ENCODE measurements at places on chromosomes 13 and 19. TPM values are rescaled to one million over a fixed set of nuclear protein-coding genes. Genes with fewer than 3 reads are reported as not detected.

Gene SIGLEC14
- 0.57 TPM for total RNA-seq

Gene SCN1B
- total RNA-seq = 1.2 TPM

Gene ZNF560
- total RNA-seq = 0.33 TPM

DNA sequence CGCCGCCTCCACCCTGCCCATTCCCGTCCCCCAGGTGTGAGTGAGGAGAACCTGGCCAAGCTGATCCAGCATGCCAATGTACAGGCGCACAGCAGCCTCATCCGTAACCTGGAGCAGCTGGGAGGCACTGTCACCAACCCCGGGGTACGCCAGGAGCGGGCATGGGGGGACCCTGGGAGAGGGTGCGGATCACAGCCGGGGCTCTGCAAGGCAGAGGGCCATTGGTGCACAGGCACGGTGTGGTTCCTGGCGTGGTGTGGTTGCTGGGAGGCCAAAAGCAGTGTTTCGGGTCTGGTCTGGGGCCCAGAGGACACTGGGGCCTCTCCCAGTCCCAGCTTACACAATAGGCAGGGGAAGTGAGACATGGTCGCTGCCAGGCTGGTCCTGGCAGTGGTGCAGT lies 8.3 kb downstream of the STXBP2 start:
- H3K27ac ChIP-seq = no peak overlapping the region
- no peak for DNase-seq
- H3K4me1 ChIP-seq = peaks cover under 1% of the 10 kb centered on the region
- H3K27me3 ChIP-seq = peaks cover 2% of the 10 kb centered on the region
- H3K4me3 ChIP-seq = no peak overlapping the region

Gene ATXN8OS
- not detected for total RNA-seq

DNA sequence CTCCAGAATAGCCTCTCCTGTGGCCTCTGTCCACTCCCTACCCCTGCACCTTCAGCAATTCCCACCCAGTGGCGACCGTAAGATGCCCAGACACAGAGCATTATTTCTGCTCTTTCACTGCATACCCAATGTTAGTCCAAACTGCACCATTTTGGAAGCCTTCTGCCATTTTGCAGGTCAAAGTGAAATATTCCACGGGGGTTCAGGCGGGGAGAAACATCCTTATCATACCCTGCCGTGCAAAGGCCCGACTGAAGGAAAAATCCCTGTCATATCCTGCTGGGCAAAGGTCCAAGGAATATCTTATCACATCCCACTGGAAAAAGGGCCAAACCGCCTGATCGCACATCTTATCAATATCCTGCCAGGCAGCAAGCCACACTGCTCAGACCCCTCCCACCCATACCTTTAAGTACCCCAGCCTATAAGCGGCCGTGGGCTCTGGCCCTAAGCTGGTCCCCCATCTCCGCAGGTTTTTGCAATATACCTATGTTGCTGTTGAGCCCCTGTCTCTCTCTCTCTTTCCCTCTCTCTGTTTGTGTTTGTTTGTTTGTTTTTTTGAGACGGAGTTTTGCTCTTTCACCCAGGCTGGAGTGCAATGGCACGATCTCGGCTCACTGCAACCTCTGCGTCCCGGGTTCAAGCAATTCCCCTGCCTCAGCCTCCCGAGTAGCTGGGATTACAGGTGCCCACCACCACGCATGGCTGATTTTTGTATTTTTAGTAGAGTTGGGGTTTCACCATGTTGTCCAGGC lies 18.2 kb downstream of the CLEC11A start:
- H3K27me3 ChIP-seq = peaks cover 14% of the 10 kb centered on the region
- H3K27ac ChIP-seq = no peak overlapping the region
- DNase-seq = no peak
- H3K4me1 ChIP-seq = no peaks in the 10 kb centered on the region
- H3K36me3 ChIP-seq = no peaks in the 10 kb centered on the region

- peak within 1 kb of the TSS; percentile 78 for H3K4me3 ChIP-seq
- H3K4me1 ChIP-seq = peaks cover 14% of the 10 kb centered on the region
- peak; percentile 30 for DNase-seq
- peaks cover 37% of the 10 kb centered on the region for H3K27me3 ChIP-seq
These were observed at the start of gene STARD13 for GRCh38 chr13:33285420-33286124. TSS of gene STARD13 (minus strand) at chr13:33285755. CDS start at chr13:33285638, 117 bp downstream.

Gene CDADC1
- 17.6 TPM for total RNA-seq

DNA sequence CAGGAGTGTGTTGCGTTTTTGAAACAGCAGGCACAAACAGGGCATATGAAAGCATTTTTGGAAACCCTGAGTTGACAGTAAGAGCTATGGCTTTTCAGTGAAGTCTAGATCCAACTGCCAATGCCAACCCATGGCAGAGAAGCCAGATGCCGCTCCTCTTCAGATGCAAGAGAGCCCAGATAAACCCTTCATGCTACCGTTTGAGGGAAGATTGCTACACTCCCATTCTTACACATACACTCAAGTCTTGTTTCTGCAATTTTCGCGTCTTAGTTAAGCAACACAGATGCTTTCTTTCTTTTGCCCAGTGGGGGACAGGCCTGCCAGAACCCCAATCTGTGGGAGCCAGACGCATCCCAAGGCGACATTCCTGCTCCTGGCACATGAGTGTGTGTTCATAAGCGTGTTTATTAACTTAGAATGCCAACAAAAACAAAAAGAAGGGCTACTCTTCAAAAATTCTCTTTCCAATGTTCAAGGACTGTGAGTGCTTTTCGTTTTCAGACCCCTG lies 10.4 kb downstream of the BORCS8 start:
- no peak for DNase-seq
- peaks cover 6% of the 10 kb centered on the region for H3K4me1 ChIP-seq
- H3K4me3 ChIP-seq = no peak overlapping the region
- no peaks in the 10 kb centered on the region for H3K27me3 ChIP-seq
- H3K36me3 ChIP-seq = peaks cover 21% of the 10 kb centered on the region

DNA sequence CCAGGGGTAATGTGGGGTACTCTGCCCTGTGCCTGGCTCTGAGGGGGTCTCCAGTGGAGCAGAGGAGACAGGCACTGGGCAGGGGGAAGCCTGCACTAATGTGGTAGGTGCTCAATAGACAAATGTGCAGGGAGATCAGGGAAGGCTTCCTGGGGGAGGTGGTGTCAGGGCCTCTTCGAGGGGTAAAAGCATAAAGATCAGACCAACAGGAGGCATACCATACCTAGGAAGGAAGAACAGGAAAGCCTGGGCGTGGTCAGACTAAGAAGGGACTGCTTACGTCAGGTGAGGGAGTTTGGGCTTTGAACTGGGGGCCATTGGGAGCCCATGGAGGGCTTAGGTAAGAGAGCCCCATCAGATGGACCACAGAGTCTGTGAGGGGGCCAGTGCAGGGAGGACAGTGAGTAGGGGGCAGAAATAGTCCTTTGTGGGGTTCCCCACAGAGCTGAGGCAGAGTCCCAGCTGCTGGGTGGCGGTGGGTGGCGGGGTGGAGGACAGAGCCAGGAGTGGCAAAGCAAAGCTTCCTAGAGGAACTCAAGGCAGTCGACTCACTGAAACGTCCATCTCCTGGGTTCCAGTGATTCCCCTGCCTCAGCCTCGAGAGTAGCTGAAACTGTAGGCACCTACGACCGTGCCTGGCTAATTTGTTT lies 8.8 kb downstream of the PRR36 start:
- peak overlapping the region; percentile 0 for H3K4me3 ChIP-seq
- peaks cover 14% of the 10 kb centered on the region for H3K4me1 ChIP-seq
- H3K36me3 ChIP-seq = no peaks in the 10 kb centered on the region

DNA sequence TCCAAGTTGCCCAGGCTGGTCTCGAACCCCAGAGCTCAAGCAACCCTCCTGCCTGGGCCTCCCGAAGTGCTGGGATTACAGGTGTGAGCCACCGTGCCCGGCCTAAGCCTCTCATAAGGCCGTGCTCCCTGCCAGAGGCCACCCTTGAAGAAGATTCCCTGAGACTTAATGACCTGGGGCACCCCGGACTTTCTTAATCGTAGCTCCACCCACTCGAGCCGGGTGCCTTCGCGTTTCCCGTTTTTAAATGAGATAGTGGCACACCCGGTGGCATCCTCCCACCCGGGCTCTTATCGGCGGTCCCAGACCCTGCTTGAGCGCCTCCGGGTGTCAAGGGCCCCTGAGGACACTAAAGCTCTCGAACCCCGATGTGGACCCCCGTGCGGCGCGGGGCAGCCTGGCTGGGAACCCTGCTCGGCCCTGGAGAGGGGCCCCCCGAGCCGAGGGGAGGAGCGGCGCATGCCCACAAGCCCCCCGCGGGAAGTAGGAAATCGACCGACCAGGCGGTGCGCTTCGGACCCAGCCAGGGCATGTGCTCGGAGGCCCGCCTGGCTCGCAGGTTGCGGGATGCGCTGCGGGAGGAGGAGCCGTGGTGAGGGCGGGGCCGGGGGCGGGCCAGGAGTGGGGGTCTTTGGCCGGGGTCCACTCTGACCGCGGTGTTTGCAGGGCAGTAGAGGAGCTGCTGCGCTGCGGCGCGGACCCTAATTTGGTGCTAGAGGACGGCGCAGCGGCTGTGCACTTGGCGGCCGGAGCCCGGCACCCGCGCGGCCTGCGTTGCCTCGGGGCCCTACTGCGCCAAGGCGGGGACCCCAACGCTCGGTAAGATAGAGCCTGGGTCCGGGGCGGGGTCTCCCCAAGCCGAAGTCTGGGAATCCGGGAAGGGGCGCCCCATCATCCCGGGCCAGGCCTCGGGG lies at the start of gene ANKLE1:
ANKLE1 (plus strand) TSS at position 511 of the 914 bp plus-strand sequence; CDS start at position 531, 20 bp downstream.
- peak within 1 kb of the TSS; percentile 86 for H3K4me3 ChIP-seq
- no peaks in the 10 kb centered on the region for H3K27me3 ChIP-seq
- peak; percentile 67 for DNase-seq
- H3K4me1 ChIP-seq = peaks cover 10% of the 10 kb centered on the region

DNA sequence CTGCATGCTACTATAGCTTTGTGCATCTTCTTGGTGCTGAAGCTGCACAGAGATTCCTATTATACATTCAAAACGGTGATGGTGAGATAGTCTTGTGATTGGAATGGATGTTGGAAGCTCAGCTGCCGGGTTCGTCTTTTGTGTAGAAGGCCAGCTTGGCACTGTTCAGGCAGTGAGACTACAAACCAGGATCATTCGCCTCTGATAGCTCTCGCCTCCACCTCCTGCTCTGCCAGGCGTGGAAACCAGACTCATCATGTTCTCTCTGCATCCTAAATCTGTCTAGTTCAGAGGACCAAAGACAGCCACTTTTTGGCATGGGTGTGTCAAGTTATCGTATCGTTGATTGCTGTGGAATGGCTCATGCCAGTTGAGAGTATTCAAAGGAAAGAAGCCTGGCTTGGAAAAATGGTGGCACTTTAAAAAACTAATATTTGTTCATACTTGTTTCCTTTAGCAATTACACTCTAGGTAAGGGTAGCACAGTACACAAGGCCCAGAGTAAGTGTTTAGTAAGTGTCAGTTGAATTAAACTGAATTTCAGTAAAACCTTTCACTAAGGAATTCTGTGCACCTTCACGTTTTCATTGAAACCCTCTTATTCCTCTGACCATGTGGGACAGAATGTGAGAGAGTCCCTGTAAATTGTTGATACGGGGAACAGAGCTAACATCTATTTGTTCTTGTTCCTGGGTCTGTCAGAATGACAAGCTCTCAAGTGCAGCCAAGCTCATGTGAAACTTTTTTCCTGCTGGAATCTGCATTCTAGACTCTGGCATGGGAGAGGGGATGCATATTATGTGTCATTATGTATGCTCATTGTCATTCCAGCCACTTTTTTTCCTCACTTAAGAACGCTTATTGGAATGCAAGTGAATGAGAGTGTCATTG lies 69.8 kb downstream of the DPY19L3 start:
- peaks cover 3% of the 10 kb centered on the region for H3K36me3 ChIP-seq
- H3K27ac ChIP-seq = no peak overlapping the region
- H3K27me3 ChIP-seq = no peaks in the 10 kb centered on the region
- H3K4me3 ChIP-seq = no peak overlapping the region
- DNase-seq = no peak
- peaks cover 7% of the 10 kb centered on the region for H3K4me1 ChIP-seq

Gene C19orf67
- total RNA-seq = not detected

DNA sequence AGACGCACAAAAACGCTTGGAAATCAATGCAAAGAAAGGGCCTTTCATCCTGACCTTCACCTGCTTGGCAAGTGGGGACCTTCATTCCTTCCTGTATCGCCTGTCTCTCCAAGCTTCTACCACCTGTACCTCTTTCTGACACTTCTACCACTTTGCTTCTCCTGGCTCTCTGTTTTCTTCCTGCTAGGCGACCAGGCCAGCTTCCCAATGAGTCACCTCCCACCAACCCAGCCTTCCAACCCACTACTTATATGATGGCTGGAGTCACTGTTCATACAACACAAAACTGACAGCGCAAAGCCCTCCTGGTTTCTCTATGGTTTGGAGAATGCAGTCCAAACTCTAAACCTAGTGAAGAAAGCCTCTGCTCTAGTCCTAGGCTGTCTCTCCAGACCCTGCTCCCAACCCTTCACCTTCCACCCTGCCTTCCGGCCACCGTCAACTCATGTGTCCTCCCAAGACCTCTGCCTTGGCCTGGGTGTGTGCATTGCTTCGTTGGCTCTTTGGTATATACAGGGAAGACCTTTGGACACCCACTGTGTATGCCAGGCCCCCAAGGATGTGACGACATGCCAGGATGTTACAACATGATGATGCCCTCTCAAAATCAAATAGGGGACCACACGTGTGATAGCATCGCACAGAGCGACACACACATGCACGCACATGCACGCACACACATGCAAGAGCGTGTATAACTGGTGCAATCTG lies 148.5 kb downstream of the STK24 start:
- no peaks in the 10 kb centered on the region for H3K27me3 ChIP-seq
- H3K36me3 ChIP-seq = peaks cover 1% of the 10 kb centered on the region
- H3K4me3 ChIP-seq = no peak overlapping the region

- peaks cover 19% of the 10 kb centered on the region for H3K4me1 ChIP-seq
- H3K27ac ChIP-seq = peak overlapping the region; percentile 74
- H3K4me3 ChIP-seq = peak overlapping the region; percentile 89
These were observed 547 bp downstream of the ABCC4 start for GRCh38 chr13:95300625-95301182.

Gene OR7A5
- not detected for total RNA-seq

Gene KLK2
- total RNA-seq = not detected

- H3K36me3 ChIP-seq = peaks cover 8% of the 10 kb centered on the region
- H3K27me3 ChIP-seq = no peaks in the 10 kb centered on the region
- no peak overlapping the region for H3K27ac ChIP-seq
- no peak for DNase-seq
- no peak overlapping the region for H3K4me3 ChIP-seq
- H3K4me1 ChIP-seq = peaks cover 6% of the 10 kb centered on the region
These were observed 534.7 kb downstream of the KLF12 start for GRCh38 chr13:73599232-73600128.

Gene IZUMO2
- not detected for total RNA-seq

DNA sequence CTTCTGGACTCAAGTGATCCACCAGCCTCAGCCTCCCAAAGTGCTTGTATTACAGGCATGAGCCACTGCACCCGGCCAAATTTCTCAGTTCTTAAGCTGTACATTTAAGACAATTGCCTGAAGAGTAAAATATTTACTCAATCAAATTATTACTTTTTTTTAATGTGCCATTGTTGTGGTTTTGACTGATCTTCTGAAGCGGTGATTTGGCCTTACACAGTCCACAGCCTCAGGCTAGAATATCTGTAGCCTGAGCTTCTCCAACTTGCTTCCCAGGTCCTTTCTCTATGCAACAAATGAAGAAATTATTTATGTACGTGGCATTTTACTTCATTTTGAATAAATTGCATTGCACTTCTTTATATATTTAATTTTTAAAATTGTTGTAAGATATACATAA lies 281.3 kb downstream of the KLF5 start:
- H3K27me3 ChIP-seq = peaks cover 4% of the 10 kb centered on the region
- H3K27ac ChIP-seq = no peak overlapping the region
- H3K4me3 ChIP-seq = no peak overlapping the region
- H3K36me3 ChIP-seq = no peaks in the 10 kb centered on the region

- H3K36me3 ChIP-seq = no peaks in the 10 kb centered on the region
- DNase-seq = no peak
- no peaks in the 10 kb centered on the region for H3K27me3 ChIP-seq
- no peaks in the 10 kb centered on the region for H3K4me1 ChIP-seq
These were observed 1567.4 kb downstream of the EFNB2 start for GRCh38 chr13:104967836-104968630.
